ENCODE measurements at places on chromosomes 5 and 9.

DNA sequence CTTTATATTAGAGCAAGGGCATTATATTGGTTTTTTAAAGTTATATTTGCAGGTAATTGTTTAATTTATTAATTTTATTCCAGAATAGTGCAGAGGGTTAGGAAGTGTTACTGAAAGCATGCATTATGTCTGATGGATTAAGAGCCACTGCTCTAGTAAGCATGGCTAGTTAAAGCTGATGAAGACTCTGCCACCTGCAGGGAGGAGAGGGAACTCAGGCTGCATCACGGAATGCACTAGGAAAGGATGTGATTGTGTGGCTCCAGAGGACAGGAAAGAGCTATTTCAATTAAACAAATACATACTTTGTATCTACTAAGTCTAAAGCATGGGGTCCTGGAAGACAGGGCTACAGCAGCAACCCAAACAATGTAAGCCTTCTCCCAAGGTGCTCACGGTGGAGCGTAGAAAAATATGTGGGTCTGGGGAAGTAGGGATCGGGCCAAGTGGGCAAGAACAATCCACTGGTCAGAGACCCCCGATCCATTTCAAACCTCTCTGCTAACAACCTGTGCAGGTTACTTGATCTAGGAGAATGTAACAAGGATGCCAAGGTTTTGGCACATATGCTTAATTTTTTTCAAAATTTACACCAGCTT is 15.3 kb upstream of the GRXCR2 start:
- DNase-seq: no peak

DNA sequence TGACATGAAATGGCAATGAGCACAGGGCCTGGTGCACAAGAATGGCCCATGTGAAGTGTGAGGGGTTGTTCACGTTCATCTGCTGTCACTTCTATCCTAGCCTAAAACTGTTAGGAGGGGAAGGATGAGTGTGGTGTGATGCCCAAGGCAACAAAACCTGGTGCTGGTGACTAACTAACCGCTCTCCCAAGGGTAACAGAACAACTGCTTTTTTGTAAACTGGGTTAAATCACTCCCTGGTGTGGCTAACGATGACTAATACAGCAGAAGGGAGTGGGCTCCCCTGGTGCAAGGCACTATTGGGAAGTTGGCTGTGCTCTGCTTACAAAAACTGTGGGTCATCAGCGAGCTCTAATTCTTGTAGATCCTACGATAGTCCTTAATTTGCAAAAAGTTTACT is 103.2 kb upstream of the VCAN start:
- no peak for DNase-seq

DNA sequence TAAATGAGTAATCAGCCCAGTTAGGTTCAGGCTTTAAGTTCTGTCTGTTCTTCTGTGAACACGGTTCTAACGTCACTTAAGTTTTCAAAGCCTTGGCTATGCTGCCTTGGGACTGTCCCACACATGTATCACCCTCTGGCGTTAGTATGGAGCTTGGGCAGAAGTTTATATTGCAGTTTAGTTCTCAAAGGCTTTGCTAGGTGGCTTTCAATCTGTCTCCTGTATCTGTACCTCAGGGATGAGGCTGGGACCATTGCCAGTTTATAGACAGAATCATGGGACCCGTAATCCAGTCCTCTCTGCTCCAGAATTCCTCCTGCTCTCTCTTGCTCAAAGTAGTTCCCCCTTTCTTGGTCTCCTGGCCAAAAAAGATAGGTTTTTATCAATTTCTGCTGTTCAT is 12.1 kb downstream of the C9orf40 start:
- no peak for DNase-seq

DNA sequence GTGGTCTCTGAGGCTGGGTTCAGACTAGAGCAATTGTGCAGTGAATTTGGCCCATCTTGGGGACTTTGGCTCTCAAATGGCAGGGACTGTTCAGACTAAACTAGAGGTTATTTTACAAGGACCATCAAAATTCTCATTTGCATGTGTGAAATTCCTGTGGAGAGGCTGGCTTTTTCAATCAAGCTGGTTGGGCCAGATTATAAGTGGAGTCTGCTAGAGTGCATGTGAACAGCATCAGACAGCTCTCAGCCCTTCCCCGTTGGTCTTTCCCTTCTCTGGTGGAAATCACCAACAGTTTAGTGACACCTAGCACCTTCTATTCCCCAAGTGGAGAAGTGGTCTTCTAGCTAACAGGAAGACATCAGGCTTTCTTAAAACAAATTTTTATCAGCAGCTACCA is 301.3 kb downstream of the CWC27 start:
- no peak for DNase-seq

- no peak for DNase-seq
These were observed 291.8 kb upstream of the DAP start for GRCh38 chr5:11052871-11053270.

DNA sequence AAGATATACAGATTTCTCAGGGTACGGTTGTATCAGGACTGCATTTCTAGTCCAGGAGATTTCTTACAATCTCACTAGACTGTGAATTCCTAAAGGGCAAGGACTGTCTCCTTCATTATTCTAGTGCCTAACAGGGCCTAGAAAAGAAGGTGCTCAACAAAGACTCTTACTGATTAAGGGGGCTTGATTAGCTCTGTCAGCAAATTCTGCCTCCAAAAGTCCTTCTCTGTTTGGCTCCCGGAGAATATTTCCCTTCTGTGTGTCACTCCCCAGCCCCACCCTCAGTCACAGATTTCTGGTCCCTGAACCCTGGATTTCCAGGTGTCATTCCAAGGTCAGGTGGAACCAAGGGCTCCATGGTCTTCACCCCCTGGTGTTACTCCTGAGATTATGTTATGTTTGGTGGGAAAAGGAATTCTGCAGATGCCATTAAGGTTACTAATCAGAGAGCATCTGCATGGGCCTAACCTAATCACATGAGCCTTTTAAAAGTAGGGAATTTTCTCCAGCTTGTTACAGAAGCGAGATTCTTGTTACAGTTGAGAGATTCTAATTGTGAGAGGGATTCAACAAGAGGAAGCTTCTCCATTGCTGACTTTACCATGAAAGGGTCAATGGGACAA is 167.7 kb upstream of the LHFPL2 start:
- DNase-seq: no peak

DNA sequence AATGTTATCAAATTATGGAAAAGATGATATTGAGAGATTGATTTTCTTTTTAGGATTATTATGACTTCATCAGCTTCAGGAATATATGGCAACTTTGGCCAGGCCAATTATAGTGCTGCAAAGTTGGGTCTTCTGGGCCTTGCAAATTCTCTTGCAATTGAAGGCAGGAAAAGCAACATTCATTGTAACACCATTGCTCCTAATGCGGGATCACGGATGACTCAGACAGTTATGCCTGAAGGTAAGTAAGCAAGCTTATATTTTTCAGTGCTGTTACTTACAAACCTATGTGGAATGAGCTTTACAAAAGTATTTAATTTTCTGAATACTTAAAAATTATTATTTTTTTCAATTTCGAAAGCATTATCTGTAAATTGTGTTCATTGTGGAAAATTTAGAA is 26.5 kb downstream of the HSD17B4 start:
- DNase-seq: no peak

- no peak for DNase-seq
These were observed 27.8 kb downstream of the GSN start for GRCh38 chr9:121295662-121296191.
